NCI-H187 (cell line): ENCODE measurements at places on chromosomes 12 and 14.

- no peak for DNase-seq
Observed at GRCh38 chr14:24986206-24986893, 63.6 kb downstream of the STXBP6 start.

- no peak for DNase-seq
Observed at GRCh38 chr14:68283378-68284123, 464.0 kb downstream of the RAD51B start.

GRCh38 chr12:115137812-115138521 is 454.0 kb upstream of the TBX3 start:
- DNase-seq: no peak

DNA sequence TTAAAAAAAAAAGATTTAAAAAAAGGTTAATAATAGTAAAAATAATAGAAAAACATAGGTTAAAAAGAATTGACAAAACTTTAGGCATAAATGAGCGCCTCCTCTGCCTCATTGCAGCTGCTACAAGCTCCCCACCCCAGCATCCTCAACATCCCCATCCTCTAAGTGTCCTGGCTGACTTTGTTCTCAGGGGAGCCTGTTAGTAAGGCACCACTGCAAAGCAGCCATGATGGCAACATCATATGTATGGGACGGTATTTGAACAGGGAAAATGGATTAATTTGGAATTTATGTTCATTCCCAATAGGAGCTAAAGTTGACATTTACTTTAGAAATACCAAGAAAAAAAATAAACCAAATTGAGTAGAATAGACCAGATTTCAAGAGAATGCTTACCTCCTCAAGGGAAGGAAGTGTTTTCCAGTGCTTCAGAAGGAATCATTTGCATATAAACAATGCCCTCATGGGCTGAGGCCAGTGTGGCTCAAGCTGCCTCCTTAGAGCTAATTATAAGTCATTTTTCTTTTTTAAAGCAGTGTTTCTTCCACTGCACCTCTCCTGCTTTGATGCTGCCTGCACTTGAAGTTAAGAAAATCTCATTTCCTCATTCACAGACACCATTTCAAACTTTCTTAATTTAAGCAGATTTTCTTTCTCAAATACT is 59.6 kb downstream of the DACT1 start:
- no peak for DNase-seq

GRCh38 chr14:99391671-99392070 is 89.0 kb downstream of the SETD3 start:
- no peak for DNase-seq

DNA sequence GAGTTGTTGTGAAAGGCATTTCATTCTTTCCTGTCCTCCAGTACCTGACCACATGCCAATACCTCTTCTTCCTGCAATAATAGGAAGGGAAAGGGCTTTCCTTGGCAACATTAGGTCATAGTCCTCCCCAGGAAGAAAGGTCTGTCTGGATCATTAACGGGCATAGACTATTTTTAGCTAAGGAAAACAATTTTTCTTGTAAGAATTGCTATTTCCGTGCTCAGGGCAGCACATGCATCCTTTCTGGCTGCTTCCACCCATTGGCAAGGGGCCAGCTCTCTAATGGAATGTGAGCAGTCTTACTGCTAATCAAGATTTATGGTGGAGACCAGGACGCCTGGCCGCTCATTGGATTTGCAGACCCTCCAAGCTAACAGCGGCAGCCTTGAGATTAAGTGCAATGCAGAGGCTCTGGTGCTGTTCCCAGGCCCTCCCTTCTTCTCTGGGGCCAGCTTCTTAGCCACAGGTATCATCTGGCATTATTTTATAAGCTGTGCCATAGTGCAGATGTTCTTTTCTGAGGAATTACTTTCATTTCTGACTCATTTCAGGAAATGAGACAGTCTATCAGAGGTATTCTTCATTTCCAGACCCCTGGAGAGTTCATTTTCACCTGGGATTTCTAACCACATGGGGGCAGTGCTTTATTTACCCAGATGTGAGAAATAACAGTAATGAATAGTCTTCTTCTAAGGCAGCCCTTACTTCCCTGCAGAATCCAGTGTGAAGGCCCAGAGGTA is 52.9 kb downstream of the ANO6 start:
- no peak for DNase-seq

DNA sequence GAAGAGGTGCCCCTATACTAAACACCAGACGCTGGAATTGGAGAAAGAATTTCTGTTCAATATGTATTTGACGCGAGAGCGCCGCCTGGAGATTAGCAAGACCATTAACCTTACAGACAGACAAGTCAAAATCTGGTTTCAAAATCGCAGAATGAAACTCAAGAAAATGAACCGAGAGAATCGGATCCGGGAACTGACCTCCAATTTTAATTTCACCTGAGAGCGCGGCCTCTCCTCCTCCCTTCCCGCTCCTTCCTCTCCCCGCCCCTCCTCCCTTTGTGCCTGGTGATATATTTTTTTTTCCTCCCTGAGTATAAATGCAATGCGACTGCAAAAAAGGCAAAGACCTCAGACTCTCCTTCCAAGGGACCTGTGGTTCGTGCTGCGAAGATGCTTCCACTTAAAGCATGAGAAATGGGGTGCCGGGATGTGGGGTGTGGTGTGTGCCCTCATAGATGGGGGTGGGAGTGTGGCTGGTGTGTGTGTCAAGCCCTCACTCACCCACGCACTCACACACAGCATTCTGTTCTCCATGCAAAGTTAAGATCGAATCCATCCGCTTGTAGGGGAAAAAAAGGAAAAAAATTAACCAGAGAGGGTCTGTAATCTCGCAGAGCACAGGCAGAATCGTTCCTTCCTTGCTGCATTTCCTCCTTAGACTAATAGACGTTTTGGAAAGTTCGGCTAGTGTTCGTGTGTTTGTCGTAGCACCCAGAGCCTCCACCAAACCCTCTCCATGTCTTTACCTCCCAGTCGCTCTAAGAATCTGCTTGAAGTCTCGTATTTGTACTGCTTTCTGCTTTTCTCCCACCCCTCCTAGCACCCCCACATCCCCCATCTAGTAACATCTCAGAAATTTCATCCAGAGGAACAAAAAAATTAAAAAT is 4.5 kb downstream of the HOXC10 start:
- DNase-seq: peak; percentile 82

DNA sequence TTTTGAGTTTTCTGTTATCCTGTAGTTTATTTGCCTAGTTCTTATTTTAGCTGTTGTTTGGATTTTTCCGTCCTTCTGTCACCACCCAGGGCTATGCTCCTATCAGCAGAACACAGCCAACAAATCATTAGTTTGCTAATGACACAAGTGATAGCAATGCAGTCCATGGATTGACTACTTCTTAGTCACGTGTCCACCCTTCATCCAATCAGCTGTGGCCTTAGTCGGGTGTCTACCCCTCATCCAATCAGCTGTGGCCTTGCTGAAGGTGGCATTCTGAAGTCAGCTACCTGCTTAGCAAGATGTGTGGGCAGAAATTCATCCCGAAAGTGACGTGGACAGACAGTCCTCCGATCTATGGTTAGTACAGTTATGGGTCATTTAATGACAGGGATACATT is 182.3 kb downstream of the GALC start:
- DNase-seq: no peak

DNA sequence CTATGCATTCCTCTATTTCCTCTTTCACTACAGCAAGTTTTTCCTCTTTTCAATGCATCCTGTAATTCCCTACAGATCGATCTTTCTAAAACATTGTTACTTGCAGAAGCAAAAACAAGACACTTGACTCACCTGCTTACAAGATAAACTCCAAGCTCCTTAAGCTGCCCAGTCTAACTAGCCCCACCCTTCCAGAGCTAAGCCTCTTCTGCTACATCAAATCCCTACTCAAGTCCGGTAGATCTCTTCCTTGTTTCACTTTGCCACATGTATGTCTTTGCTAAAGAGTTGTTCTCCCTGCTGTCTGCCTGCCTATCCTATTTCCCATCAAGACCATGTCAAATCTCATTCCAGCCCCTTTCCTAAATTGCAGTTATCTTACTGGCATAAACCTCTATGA is 724.8 kb downstream of the C12orf50 start:
- no peak for DNase-seq
